ENCODE measurements at places on chromosomes 16 and 17.

DNA sequence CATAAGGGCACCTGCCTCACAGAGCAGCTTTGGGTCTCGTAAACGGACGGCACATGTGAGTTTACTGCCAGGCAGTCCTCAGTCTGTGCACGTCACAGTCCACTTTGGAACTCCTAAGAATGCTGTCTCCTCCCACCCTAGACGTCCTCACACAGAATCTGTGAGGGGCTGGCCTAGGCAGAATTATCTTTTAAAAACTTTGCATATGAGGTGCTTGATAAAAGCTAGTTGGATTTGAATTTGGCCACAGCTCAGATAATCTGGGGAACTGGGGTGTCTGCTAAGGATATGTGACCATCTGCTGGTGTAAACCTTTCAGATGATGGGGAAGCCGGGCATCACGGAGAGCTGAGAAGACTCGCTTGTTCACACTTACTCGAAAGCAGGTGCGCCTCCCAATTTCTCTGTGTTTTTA, 64.4 kb downstream of the METRNL start:
- DNase-seq, result no peak

DNA sequence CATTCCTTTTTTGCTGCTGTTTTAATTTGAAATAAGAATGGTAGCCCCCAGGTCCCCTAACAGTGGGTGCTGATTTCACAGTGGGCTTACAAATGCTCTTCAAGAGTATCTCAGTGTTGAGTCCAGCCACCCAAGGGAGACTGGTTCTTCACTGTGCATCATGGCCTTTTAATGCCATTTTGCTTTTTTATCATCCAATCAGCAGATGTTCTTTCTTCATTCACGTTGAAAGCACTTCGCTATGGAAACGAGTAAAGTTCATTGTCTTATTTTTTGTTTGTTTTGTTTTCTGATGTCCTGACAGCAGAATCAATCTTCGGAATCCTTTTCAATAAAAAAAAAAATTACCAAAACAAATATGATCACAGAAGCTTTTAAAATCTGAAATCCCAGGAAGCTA, 429.0 kb downstream of the MAF start:
- DNase-seq, result no peak

DNA sequence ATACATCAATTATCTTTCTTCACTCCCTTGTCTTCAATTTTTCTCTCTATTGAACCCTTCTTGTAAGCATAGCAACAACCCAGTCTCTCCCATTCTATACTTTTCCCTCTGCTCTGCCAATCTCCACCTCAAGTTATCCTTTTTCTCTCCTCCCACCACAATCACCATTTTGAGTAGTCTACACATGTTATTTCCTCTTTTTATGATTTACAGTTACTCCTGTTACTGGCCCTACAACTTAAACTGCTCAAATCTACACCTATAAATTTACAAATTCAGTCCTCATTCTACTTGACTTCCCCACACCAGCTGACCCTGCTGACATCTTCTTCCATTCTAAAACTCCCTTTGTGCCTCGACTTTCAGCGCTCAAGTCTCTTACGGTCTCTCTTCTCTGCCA, 84.6 kb downstream of the SPAG9 start:
- no peak for DNase-seq

- no peak for DNase-seq
Measured at GRCh38 chr17:14922411-14922810, 342.7 kb downstream of the PMP22 start.

GRCh38 chr16:86046026-86046425, 147.1 kb downstream of the IRF8 start:
- no peak for DNase-seq

DNA sequence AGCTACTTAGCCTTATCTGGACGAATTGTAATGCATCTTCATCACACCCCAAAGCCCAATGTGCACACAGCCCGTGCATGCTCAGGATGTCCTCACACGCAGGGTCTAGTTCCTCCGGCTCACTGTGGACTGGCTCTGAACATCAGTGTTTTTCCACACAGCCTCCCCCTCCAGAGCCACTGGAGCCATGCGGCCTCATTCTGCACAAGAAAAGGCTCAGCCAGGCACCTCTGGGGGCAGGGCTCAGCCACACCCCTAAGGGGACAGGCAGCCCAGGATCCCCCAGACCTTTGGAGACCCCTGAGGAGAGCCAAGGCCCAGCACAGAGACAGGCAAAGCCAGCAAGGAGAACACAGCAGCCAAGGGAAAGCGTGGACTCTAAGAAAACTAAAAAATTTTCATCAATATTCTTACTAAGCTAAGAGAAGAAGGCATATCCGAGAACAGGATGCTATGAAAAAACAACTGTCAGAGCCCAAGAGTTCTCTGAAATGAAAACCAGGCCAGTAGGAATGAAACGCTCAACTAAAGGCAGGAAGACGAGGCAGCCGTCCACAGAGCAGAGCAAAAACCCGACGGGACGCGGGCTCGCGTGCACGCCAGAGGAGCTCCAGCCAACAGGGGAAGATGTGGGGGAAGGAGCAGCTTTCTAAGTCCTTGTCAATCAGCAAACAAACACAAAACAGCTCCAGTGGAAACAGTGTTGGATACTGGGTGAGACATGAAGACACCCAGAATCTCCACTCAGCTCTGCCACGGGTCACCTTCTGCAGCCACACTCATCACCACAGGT, 34.5 kb downstream of the MAP1LC3B start:
- DNase-seq, result no peak

DNA sequence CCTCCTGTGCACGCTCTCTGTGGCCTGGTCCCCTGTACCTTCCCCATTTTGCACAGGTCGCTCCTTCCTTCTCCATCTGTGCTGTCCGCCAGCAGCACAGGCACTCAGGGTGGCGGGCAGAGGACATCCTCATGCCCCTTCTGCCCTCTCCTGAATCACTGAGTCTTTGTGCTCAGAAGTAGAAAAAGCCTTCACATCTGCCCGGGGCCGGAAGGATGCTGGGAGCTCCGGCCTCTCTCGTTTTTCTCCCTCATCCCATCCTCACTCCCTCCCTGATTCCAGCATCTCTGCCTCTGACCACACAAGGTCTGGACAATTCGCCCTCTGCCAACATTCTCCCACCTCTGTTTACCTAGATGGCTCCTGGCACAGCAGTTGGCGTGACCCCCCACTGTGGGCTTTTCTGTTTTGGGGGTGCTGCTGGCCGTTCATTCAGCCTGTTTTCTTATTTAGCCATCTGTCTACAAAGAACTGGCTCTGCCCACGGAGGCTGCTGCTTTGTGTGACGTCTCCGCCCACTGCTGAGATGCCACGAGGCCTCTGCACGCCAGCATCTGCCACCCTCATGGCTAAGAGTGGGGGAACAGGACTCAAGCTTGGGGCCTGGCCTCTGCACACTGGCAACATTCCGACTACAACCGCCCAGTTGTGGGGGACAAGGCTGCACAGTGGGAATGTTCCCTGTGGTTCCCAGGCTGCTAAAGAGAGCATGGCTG, 36.7 kb downstream of the SEC14L5 start:
- DNase-seq, result no peak

DNA sequence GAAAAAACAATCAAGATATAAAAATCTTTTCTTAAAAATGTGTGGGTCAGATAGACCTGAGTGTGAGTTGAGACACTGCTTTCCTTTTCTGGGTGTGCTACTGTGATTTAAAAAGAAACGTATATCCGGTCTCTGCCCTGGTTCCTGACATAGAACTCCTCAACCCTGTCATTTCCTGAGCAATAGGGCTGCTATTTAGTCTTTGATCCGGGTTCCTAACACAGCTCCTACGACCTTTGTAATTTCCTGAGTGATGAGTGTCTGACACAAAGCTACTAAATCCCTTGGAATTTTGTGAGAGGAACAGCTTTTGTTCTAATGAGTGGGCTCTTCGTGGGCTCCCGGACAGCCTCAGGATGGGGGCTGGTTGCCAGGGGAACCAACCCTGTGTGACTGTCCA, 93.9 kb upstream of the FA2H start:
- no peak for DNase-seq

- no peak for DNase-seq
Measured at GRCh38 chr16:12119562-12119961, 143.0 kb downstream of the SNX29 start.

DNA sequence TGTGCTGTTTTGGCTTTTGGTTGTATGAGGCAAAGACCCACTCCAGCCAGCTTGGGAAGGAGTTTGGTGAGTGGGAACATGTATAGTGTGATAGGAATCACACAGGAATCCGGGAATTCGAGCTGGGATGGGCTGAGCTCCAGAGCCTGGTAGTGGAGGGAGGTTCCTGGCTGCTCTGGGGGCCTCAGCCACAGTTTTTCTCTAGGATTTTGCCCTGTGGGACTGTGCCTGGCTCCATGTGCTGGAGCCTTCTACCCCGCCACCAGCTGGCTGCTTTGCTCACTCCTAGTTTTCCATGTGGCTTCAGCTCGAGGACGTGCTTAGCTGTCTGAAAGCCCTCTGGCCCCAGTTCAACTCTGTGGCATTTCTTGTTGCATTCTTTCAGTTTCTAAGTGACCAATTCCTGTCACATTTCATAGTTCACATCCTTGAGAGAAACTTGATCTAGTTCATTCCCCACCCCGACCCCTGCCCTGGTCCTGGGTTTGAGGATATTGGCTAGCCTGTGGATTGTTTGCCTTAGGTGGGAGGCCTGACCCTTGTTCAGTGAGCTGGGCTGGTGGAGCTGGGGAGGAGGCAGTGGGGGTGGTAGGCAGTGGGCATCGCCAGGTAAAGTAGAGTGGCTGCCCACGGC, 5.0 kb downstream of the SEC14L1 start:
- DNase-seq, result no peak

All from activated T-cell treated with anti-CD3 and anti-CD28 coated beads for 1 hour (primary cell).